CD4-positive, alpha-beta T cell treated with Interleukin-17A for 4 hours (primary cell): ENCODE measurements at places on chromosomes 7 and 10.

- DNase-seq: no peak
Observed at GRCh38 chr10:105844241-105844640, 1203.2 kb downstream of the SORCS3 start.

DNA sequence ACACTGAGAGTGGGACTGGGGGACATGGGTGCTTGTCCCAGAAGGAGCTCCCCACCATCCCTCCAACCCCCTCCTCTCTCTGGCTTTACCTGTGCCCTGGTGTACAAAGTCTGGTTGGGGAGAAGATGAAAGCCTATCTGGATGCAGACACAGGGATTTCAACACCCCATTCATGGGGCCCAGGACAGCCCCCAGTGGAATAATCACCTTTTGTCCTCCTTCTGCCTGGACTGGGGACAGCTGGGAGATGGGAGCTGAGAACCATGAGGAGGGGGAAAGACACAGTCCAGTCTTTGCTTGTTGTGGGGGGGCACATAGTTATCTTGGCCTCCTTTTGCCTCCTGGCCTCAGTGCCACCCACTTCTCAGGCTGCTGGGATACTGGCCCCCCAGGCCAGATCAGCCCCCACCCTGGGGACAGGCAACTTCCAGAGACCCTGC lies 1.4 kb downstream of the SSC4D start:
- no peak for DNase-seq

- DNase-seq: no peak
Observed at GRCh38 chr7:121323515-121324302, 5.1 kb upstream of the WNT16 start.

GRCh38 chr10:488081-488932 lies 201.2 kb downstream of the DIP2C start:
- DNase-seq: no peak

- no peak for DNase-seq
Observed at GRCh38 chr7:74235518-74236268, 18.5 kb downstream of the RFC2 start.

- no peak for DNase-seq
Observed at GRCh38 chr10:43939939-43940820, 291.5 kb upstream of the ZNF32 start.

GRCh38 chr7:23276376-23276775 lies 22.8 kb upstream of the MALSU1 start:
- no peak for DNase-seq

- DNase-seq: no peak
Observed at GRCh38 chr7:40804477-40805215, 669.8 kb downstream of the SUGCT start.

GRCh38 chr7:85074016-85074415 lies 112.8 kb downstream of the SEMA3D start:
- no peak for DNase-seq

DNA sequence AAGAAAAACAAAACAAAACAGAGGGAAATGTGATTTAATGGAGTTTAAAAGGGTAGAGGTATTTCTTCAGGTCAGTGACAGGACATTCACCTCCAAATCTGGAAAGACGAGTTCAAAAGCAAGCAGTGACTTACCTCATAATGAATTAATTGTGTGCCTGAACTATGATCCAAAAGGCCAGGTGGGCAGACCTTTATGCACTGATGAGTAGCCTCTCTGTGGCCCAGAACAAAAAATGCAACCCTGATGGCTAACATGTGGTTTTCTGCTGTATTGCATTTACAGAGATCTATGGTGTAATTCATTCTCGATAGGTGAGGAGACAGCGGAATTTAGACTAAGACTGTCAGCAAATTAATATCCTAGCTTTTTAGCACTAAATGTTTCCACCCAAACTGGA lies 142.0 kb downstream of the HDAC9 start:
- DNase-seq: no peak

DNA sequence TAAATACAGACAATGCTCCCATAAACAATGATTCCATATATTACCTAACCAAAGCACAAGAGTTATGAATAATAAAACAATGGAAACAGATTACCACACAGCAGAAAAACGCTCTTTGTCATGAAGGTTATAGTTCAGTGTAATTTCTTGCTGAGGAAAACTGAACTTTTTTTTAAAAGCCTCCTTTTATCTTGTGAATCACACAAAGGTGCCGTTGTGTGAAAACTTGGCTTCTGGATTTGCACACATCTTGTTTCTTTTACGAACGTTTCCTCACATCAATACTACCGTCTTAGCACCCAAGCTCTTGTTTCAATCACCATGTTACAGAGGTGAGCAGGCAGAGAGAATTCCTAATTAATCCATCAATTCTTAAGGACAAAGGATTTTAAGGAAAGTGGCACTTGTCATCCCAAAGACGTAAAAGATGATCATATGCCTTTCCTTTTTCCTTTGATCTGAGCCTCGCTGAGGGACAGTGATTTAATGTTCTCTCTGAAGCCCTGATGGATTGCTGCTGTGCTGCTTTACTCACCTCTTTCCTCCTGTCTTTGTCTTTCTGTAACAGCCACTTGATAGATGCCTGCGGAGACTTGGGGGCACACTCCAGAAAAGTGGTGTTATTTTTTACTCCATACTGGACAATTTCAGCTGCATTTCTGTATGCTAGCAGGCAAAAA lies 110.1 kb downstream of the CD36 start:
- DNase-seq: no peak

GRCh38 chr10:119526621-119527592 lies 15.6 kb downstream of the RGS10 start:
- DNase-seq: no peak

- DNase-seq: no peak
Observed at GRCh38 chr10:83078160-83078559, 1061.1 kb upstream of the GHITM start.

DNA sequence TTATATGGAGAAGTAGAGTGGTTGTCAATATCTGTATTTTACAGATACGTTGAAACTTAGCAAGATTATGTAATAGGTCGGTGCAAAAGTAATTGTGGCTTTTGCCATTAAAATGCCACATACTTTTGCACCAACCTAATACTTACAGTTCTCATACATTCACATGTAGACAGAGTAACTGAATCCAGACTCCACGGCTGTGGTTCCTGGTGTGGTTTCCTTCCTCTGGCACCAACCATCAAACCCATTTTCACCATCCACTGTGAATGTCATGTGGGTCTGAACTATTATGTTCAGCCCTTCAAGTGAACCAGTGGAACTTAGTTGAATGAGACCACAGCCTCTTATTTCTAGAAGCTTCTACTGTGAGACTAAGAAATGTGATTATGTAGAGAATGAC lies 31.5 kb upstream of the SLIT1 start:
- DNase-seq: no peak

- DNase-seq: no peak
Observed at GRCh38 chr7:42212541-42213090, 24.4 kb downstream of the GLI3 start.

GRCh38 chr7:122337011-122337410 lies 32.5 kb upstream of the FEZF1 start:
- no peak for DNase-seq

DNA sequence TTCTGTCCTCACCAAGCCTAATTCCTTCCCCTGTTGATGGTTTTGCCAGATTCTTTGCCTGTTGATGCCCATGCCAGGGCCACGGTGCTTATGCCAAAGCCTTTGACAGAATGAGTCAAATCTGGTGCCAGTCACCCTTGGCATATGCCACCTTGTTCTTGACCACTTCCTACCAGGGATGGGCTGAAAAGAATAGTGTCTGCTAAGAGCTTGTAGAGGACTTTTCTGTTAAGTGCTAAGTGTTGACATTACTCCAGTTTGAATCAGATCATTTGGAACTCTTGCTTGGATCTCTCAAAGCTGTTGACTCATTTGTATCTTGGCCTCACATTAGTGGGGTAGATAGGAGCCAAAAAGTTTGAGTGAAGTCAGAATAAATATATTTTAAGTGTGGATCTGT lies 661.2 kb downstream of the AUTS2 start:
- no peak for DNase-seq

GRCh38 chr10:50636618-50637579 lies 13.1 kb upstream of the SGMS1 start:
- DNase-seq: peak; percentile 24

DNA sequence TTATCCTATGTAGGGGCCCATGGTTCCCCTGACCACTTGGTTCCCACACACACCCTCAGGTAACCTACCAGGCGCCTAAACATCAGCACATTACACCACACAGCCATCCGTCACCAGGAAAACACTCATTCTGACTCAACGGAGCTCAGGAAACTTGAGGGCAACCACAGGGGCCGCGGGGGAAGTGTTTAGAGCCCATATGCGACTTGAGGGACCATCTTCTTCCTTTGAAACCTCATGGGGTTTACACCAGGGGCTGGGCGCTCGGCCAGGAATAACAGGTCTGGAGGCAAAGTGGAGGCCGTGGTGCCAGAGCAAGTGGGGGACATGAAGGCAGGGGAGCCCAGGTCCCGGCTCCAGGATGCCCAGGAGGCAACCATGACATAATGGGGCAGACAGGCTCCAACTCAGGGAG lies 1.5 kb downstream of the STX1A start:
- peak; percentile 83 for DNase-seq

DNA sequence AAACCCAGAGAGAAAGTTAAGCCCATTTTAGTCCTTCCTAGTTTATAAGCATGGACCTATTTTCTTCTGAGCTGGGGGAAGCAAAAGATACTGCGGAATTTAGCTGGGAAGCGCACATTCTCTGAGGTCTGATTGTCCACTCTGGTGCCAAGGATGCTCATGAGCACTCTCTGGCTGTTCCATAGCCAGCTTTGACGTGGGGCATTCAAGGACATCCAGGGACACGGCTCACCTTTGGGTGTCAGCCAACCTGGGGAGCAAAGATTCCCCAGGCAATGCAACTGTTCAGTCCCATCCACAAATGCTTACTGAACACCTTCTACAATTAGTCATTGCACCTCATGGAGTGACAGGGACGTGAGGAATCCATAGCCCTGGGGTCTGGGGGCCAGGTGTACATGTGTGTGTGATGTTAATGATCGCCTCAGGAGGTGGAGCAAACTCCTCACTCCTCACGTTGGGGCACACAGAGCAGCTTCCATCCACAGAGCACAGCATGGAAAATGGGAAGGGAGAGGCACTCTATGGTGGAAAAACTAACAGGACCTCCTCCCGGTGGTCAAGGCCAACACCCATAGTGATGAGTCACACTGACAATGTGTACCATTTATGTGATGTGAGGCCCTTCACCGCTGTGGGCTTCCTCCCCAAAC lies 67.5 kb upstream of the IGFBP3 start:
- DNase-seq: no peak

GRCh38 chr7:17041324-17041723 lies 159.5 kb upstream of the AGR3 start:
- DNase-seq: no peak

DNA sequence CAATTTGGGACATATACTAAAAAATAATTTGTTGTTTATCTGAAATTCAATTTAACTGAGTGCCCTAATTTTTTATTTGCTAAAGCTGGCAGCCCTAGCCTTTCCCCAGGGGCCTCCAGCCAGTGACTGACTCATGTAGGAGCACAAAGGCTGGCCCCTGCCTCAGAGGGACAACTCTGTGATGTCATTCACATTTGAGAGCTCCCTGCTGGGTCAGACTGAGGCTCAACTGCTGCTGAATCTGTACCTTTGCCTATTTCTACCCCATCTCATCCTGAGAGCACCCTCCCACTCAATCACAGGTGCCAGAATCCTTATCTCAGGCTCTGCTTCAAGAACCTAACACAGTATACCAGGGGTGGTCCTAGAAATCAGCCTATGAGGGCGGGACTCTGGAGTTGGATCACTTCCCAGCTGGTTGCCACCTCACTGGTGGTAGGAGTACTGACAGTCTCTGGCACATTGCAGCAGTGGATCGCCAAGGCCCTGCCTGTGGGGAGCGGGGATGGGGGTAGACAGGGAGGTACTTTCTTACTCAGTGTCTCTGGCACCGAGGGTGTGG lies 11.6 kb downstream of the GCK start:
- DNase-seq: no peak

GRCh38 chr10:114811862-114812261 lies 9.7 kb upstream of the FHIP2A start:
- no peak for DNase-seq

- no peak for DNase-seq
Observed at GRCh38 chr10:210297-210696, 75.0 kb downstream of the ZMYND11 start.

GRCh38 chr10:58579011-58579655 lies 66.5 kb downstream of the BICC1 start:
- DNase-seq: no peak

DNA sequence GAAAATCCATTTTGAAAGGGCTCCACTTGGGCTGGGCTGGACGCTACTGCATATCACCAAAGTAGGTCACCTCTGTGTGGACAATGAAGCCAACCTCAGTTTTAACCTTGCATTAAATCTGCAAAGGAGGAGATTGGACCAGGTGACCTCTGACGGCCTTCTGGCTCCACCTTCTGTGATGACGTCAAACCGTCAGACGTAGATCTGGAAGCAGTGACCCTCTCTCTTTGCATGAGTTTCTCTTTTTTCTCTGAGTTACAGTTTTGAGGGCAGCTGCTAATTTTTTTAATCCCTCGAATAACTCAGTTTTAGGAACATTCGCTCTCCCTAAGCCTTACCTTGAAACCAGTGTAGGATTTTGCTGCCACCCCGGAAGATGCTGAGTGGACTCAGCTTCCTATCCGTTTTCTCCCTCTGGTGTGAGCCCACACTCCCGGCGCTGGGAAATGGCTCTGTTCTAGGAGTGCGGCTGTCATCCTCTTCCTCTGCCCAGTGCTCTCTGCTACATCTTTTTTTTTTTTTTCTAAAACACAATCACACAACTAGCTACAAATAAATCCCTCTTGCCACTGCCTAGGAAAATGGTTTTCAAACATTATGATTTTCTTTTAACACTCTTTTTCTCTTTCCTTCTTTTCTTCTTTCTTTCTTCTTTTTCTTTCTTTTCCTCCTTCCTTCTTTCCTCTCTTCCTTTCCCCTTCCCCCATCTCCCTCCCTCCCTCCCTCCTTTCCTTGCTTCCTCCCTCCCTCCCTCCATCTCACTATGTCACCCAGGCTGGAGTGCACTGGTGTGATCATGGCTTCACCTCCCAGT lies 27.7 kb upstream of the NMT2 start:
- DNase-seq: peak; percentile 26

- DNase-seq: no peak
Observed at GRCh38 chr7:73820013-73820412, 10.8 kb upstream of the CLDN4 start.

DNA sequence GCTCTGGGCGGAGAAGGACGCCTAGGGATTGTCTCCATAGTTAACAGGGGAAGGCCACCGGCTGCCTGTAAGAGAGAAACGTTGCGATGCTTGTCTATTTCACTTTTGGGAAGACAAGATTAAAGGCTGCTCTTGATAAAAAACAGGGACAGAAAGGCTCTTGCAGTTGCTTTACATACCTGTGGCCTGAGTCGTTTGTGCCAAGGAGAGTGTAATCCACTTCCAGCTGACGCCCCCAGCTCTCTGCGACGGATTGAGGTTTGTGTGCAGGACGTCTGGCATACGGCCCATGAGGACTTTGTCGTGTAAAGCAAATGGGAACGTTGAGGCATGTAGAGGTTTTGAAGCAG lies 1.1 kb downstream of the MAP3K8 start:
- no peak for DNase-seq

- DNase-seq: no peak
Observed at GRCh38 chr7:68977385-68978055, 620.8 kb upstream of the AUTS2 start.
